Kidney epithelial cell (primary cell): ENCODE measurements at places on chromosomes 4 and X.

DNA sequence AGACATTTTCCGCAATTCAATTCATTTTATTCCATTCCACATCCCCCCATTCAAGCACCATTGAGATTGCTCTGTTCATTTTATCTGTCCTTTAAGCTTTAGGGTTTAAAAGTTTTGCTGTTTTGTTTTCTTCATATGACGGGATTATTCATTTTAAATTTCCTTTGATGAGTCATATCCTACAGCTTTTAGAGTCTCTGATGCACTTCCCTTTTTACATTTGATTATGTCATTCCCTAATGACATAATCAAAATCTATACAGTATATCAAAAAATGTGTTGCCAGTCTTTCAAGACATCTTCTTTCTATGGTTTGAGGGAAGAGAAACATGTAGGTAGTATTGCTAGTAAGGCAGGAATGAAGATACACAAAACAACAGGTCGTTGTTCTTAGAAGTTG is 456.3 kb downstream of the PDGFC start:
- no peak for DNase-seq

- DNase-seq: no peak
These were observed 59.3 kb downstream of the NLGN4X start for GRCh38 chrX:6169407-6169806.

- DNase-seq: no peak
These were observed 935.2 kb downstream of the PCDH7 start for GRCh38 chr4:31655328-31655727.

DNA sequence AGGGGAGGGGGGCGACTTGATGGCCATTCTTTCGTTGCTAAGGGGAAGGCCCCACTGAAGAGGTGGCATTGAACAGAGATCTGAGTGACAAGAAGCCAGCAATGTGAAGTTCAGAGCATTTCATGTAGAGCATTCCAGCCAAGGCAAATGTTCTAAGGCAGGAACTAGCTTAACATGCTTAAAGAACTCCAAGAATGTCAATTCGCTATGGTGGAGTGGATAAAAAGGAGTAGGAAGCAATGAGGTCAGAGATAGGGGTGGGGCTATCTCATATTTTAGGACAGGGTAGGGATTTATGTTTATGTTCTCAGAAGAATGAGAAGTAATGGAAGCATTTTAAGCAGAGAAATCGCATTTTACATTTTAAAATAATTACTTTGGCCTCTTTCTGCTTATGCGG is 130.9 kb downstream of the TTC29 start:
- no peak for DNase-seq

GRCh38 chrX:8726031-8726652 is 5.8 kb downstream of the ANOS1 start:
- no peak for DNase-seq

DNA sequence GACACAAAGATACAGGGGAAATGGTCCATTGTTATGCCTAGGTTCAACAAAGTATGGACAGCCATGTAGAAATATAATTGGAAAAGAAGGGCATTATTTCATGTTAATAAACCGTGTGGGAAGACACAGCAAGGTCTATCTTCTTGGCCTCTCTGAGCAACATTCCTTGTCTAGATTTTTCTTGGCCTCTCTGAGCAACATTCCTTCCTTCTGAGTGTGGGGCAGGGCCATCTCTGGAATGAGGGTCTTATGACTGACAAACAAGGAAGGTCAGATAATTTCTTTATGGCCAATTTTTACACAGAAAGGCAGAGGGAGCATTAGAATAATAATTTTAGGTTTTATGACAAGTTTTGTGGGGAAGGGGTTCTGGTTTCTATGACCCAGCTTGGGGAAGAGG is 24.3 kb upstream of the MAOA start:
- no peak for DNase-seq

DNA sequence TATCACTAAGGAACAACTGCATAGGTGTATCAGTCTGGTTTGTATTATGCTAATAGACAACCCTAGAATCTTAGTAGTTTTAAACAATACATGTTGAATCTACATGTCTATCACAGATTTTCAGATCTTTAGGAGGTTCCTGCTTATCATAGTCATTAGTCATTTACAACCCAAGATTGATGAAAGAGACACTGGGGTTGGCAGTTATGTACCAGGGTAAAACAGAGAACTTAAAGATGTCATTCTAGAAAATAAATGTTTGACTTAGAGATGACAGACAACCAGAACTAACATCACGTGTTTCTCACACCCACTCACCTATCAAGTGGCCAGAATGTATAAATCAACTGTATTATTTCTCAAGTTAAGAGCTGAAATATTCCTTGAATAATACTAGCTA is 181.9 kb downstream of the PABPC4L start:
- no peak for DNase-seq
